ENCODE measurements at places on chromosomes 2 and 18.
A peak's percentile ranks its signal among the peaks of the same experiment; 100 is the strongest.

GRCh38 chr2:205766779-205767359, 84.6 kb downstream of the NRP2 start:
- H3K4me3 ChIP-seq: no peak overlapping the region
- DNase-seq: peak; percentile 53
- no peak overlapping the region for H3K27ac ChIP-seq
- peaks cover 59% of the 10 kb centered on the region for H3K4me1 ChIP-seq

GRCh38 chr2:240089306-240089705, 36.0 kb upstream of the OR6B3 start:
- H3K4me3 ChIP-seq: no peak overlapping the region
- H3K4me1 ChIP-seq: no peaks in the 10 kb centered on the region
- H3K36me3 ChIP-seq: peaks cover 7% of the 10 kb centered on the region
- H3K27ac ChIP-seq: no peak overlapping the region
- peaks cover 54% of the 10 kb centered on the region for H3K27me3 ChIP-seq
- DNase-seq: no peak

GRCh38 chr2:177281400-177282180, 17.1 kb upstream of the NFE2L2 start:
- no peaks in the 10 kb centered on the region for H3K27me3 ChIP-seq
- no peaks in the 10 kb centered on the region for H3K4me1 ChIP-seq
- no peak overlapping the region for H3K27ac ChIP-seq
- no peak overlapping the region for H3K4me3 ChIP-seq
- H3K36me3 ChIP-seq: no peaks in the 10 kb centered on the region

DNA sequence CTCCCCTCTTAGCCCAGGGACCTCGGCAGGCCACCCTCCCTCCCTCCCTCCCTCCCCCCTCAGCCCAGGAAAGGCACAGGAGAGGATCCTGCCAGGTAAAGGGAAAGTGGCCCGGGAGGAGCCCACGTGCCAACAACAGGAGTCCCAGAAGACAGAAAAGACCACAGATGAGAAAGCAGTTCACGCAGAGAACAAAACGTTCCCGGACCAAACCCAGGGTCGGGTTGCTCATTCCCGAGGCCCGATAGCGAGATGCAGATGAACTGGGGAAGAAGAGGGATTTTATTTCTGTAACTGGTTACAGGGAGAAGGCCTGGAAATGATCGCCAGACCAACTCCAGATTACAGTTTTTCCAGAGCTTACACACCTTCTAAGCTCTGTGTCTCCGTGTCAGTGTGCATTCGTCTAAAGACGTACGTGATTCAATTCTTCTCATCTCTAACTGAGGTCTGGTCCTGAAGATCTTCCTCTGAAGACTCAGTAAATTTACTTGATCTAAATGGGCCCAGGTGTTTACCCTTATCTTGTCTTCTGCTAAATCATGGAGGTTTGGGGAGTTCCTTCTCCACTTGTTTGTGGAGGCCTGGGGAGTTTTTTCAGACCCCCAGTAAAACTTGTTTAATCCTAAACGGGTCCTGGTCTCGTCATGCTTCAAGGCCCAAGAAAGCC, 807 bp upstream of the NEU4 start:
- H3K4me3 ChIP-seq: peak overlapping the region; percentile 67
- peaks cover 15% of the 10 kb centered on the region for H3K4me1 ChIP-seq
- peak overlapping the region; percentile 91 for H3K27ac ChIP-seq
- H3K36me3 ChIP-seq: no peaks in the 10 kb centered on the region

GRCh38 chr18:41594582-41594981, 360.5 kb upstream of the PIK3C3 start:
- no peaks in the 10 kb centered on the region for H3K27me3 ChIP-seq
- H3K4me1 ChIP-seq: peaks cover 4% of the 10 kb centered on the region
- peaks cover 2% of the 10 kb centered on the region for H3K36me3 ChIP-seq
- no peak overlapping the region for H3K27ac ChIP-seq

Data from neural crest cell (in vitro differentiated cells).